ENCODE measurements at places on chromosomes 4 and X.

DNA sequence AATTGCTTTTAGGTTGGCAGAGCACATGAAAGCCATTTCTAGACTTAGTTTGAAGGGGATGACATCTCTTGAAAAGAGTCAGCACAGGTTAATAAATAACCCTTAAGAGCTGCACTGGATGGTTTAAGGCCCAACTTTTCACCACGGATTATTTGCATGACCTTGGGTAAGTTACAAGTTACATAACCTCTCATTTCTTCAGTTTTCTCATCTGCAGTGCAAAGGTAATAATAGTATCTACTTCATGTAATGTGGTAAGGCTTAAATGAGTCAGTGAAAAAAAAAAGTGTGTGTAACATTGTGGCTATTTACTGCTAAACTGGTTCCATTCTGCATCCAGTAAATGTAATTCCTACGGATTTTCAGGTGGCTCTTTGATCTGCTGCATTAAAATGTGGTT, 715.8 kb downstream of the CCSER1 start:
- DNase-seq = no peak

DNA sequence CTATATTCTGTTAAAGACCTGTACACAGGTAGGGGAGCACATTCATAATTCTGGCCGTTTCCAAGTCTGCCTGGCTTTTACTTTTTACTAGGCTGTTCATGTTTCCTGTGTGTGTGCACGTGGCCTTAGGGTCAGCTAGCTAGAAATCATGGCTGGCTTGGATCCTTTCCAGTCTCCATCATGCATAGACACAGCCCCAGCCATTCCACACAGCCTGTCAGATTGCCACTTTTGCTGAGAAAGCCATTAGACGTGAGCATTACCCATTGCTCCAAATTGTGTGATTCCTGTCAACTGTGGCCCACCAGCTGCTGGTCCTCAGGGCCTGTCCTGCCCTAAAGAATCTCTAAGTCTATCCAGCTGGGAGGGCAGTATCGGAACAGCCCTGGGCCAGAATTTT, 11.4 kb upstream of the SORCS2 start:
- DNase-seq = no peak

- DNase-seq = no peak
Measured at GRCh38 chr4:39631700-39632079, 7.0 kb downstream of the SMIM14 start.

DNA sequence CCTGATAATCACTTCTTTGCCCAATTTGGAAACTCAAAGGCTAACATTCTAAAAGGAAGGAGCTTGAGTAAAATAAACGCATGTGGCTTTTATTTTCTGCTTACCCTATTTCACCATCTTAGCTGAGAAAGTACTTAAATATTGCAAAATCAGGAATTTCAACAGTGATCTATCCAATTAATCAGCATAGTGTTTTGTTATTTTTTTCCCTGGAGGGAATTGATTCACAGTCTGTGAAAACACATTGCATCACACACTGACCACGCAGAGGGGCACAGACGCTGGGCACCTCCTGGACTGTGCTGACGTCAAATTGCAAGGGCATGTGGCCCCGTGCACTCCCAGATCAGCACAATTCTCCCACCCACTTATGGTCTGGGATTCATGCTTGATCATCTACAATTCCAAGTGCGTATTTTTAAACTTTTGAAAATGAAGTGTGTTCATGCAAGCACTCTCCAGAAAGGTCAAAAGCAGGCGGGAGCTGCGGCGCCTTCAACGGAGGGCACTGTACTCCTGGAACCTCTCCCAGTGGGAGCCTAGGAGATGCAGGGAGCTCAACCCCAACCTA, 320.6 kb upstream of the PPARGC1A start:
- DNase-seq = no peak

GRCh38 chr4:52094376-52095145, 43.5 kb downstream of the SPATA18 start:
- no peak for DNase-seq

DNA sequence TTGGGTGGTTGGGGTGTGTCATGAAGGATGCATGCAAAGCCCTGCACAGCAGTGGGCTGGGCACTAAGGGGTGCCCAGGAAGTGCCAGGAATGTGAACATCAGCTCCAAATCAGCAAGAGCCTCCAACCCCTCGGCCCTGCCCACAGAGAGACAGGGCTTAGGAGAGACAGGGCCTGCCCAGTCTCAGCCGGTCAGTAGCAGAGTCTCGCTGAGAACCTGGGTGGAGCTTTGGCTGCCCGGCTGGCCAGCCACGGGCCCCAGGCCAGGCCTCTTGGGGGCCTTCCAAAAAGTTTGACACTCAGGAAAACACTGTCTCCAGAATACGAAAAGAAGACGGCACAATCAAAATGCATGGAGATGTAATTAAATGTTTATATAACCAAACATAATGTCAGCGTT, 4.3 kb upstream of the MXD4 start:
- DNase-seq = no peak

- no peak for DNase-seq
Measured at GRCh38 chr4:19025031-19025430, 1003.5 kb upstream of the LCORL start.

DNA sequence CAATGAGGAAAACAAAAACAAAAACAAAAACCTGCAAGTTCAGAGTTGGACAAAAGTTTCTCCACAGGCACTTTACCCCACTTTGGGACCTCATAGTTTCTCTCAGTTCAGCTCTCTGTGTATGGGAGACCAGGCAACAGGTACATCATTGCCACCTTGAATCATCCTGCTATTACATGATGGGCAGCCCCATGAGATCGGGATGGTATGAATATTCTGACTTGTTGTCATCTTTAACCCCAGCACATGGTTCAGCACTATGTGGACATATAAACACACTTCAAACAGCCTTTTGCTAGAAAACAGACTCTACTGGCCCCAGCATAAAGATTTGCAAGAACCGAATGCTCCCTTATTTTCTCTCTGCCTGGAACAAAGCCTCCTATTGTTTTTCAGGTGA, 176.9 kb upstream of the SCML1 start:
- no peak for DNase-seq

GRCh38 chr4:54487491-54487890, 170.3 kb upstream of the KIT start:
- no peak for DNase-seq

DNA sequence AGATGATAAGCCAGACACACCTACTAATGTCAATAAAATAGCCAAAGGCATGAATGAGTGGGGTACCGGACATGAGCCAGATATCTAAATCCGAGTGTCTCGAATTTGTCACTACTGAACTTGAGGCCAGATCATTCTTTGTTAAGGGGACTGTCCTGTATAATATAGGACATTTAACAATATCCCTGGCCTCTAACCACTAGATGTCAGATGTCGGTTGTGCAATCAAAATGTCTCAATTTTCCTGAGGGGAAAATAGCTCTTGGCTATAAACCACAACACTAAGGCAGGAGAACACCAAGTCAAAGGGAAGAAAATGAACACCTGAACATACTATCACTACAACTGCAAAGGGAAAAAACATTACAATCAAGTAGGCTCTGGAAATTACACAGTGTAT, 154.5 kb downstream of the GPM6A start:
- DNase-seq = no peak

- no peak for DNase-seq
Measured at GRCh38 chrX:254630-255215, 26.5 kb upstream of the PLCXD1 start.

DNA sequence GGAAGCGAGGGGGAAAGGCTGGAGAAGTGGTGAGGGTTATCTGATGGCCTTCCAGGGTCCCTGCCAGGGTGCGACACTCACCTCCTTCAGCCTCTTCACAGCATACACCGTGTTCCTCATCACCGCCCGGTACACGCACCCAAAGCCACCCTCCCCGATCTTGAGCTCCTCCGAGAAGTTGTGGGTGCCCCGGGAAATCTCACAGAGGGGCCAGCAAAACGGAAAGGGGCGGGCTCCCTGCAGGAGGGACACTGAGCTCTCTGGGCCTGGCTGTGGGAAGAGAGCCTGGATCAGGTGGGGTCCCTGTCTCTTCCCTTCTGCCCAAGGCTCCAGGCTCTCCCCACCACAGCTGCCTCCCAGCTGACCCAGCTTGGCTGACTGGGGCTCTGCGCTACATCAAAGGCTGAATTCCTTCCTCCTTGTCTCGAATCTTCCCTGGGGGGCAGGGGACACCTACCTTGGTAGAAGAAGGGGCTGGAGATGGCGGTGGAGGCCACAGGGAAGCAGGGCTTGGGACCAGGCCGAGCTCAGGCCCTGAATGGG, 1.1 kb downstream of the IRAK1 start:
- no peak for DNase-seq

GRCh38 chr4:98572697-98573096, 85.7 kb downstream of the TSPAN5 start:
- DNase-seq = no peak

DNA sequence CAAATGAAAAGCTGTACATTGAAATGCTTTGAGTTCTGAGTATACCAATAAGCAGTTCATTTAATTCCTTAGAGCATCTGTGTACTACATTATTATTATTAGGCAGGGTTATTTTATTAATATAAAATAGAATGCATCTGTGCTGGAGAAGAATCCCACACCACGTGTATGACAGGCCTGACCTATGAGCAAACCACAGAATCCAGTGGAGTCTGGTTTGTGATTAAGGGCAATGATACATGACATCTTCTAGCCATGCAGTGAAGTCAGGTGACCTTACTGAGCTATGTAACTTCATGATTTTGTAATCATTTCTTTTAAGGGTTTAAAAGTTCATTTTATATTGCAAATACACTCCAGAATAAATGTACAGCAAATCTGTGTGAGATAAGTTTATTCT, 1165.0 kb upstream of the TENM3 start:
- DNase-seq = no peak

DNA sequence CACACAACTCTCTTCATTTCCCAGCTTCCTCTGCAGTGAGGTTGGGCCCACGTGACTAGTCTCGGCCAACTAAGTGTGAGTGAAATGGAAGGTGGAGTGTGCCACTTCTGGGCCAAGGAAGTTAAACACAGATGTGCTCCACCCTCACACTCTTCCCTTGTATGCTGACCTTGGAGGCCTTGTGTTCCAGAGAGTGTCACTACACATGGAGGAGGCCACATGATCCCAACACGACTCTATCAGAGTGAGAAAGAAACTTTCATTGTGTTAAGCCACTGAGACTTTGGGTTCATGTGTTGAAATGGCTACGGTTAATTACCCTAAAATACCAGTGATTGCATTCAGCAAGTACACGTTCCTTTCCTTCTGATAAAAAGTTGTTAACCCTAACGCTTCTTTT, 55.1 kb downstream of the TBC1D9 start:
- no peak for DNase-seq

- DNase-seq = no peak
Measured at GRCh38 chr4:97411356-97411755, 731.9 kb downstream of the STPG2 start.

DNA sequence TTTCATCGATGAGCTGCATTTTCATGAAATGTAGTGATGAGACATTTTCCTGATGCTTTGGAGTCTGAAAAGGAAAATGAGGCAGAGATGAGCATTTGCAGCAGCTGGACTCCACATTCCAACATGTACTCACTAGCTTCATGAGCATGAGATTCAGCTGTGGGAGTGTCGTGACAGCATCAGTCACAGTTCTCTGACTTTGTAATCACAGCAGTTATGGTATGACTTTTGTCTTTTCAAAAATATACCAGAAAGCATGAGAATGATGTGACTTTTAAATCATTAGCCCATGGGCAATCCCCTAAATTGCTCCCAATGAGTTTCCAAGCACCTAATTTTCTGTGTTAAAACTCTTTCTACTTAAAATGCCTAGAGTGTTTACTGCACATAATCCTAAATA, 18.3 kb upstream of the MSL3 start:
- no peak for DNase-seq

GRCh38 chr4:82057990-82058544, 315.7 kb downstream of the HNRNPD start:
- DNase-seq = no peak

- no peak for DNase-seq
Measured at GRCh38 chr4:3770323-3771163, 4.4 kb downstream of the ADRA2C start.

DNA sequence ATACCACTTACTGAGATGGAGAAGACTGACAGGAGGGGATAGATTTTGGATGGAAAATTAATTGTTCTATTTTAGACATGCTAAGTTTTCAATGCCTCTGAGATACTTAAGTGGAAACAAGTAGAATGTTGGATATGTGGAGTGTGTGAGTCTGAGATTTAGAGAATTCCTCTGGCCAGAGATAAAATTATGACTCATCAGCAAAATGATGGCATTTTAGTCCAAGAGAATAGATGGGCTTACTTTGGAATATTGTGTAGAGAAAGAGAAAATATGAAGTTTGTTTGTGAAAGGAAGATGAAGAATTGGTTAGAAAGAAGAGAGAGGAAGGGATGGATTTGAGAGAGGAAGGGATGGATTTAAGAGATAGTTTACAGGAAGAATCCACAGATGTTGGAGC, 108.6 kb upstream of the PPP1R2C start:
- no peak for DNase-seq

DNA sequence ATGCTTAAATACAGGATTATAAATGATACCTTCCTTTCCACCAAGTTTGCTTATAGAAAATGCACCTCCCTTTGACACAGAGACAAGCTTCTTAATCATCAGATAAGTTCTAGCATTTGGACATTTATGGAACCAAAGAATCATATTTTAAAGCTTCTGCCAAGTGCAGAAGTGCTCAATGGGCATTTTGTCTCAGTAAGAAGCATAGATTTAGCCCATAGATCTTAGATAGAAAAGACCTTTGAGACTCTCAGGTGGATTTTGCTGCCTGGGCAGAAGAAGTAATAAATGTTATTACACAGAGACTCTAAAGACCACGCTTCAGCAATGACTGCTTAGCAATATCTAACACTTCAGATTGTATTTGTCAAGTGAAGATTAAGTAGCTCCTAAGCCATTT, 174.6 kb downstream of the VEGFC start:
- DNase-seq = no peak

DNA sequence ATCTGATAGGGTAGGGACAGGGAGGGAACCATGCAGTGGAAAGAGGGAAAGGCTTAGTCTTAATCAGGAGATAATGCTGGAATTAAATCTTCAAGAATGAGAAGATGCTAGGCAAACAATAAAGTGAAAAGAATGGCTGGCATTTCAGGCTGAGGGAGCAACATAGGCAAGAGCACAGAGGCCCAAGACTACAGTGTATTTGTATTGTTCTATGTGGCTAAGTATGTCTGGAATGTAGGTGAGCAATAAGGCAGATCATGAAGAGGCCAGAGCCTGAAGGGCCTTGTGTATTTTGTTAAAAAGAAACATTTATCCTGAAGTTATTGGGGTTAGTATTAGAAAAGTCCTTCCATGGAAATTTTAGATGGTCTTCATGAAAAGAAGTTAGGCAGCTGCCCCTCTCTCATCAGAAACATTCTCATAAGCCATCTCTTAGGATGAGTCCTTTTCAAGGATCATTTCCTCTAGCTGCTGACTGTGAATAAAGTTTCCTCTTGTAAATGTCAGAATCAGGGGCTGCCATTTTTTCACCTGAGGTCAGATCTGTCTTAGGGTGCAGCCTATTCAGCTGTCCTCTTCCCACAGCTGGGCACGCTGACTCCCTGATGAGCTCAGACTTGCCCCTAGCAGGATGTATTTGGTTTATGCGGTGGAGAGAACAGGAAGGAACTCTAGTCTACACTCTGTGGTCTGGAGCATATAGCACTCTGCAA, 46.3 kb downstream of the ATP10D start:
- DNase-seq = peak; percentile 36
